Psoas muscle (tissue), 8 donors: ENCODE measurements at places on chromosomes 3 and 15. TPM values are rescaled to one million over a fixed set of nuclear protein-coding genes. Genes with fewer than 3 reads are reported as not detected.

The CPN2 gene
- total RNA-seq = not detected

The PLA2G4E gene
- not detected for total RNA-seq

The ZCWPW2 gene
- total RNA-seq = 3.1 TPM

The GOLGA8T gene
- total RNA-seq = not detected

The IMPG2 gene
- total RNA-seq = 0.51 TPM

The NMNAT3 gene
- total RNA-seq = 6.0 TPM

The ATP13A4 gene
- 0.25 TPM for total RNA-seq

The KBTBD8 gene
- 7.7 TPM for total RNA-seq

The SLC49A4 gene
- total RNA-seq = 26.9 TPM

The CTXN2 gene
- total RNA-seq = not detected

The DNAH12 gene
- total RNA-seq = 0.04 TPM

The TLR9 gene
- 0.41 TPM for total RNA-seq

The DYNC1LI1 gene
- 50.4 TPM for total RNA-seq

The SKOR1 gene
- total RNA-seq = 0.48 TPM

The IL17RB gene
- 0.97 TPM for total RNA-seq
